ENCODE measurements at places on chromosomes 1 and 21.

DNA sequence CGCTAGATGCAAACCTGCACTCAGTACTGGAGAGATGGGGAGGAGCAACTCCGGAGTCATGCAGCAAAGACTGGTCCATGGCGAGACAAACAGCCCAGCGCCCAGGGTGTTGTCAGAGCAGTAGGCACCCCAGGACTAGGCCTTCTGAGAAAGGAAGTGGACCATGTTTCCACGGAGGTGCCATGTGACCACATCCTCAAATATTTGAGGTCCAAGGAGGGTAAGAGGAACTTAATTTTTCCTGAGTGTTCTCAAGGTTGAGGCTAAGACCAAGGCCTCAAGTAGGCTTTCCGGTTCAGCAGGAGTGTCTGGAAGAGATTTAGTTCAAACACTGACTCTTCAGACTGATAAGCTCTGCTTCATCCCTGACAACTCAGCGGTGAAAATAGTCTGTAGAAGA, 186.2 kb downstream of the RHOU start:
- no peak for DNase-seq

GRCh38 chr1:36879613-36880012, 154.7 kb downstream of the GRIK3 start:
- DNase-seq: no peak

DNA sequence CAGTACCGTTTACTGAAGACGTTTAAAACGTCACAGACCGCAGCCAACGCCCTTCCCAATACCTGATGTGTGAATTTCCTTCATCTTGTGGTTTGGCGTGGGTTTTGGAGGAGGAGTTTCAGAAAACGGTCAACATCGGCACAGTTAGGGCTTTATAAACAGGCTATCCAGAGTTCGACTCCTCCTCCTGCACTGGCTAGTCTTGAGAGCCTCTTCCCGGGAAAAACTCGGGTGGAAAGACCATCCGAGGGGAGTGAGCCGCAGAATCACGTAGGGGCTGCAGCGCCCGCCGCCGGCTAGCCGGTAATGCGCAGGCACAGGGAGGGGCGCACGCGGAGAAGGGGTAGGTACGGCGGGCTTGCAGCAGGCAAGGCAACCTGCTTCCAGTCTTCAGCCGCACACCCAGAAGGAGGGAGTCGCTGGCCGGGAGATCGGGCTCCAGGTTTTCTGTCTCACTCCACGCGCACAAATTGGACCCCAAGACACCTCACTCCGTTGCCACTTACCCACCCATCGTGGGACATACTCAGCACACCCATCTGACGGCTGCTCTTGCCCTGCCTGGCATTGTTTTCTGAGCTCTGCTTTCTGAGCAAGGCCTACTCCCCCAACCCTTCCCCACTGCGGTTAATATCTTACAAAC, 25.4 kb downstream of the SLC19A2 start:
- DNase-seq: no peak

- DNase-seq: peak; percentile 19
Observed at GRCh38 chr1:224615861-224616755, at the start of gene CNIH3. CNIH3 (plus strand) TSS chr1:224616317; CDS start chr1:224617175, 858 bp downstream.

DNA sequence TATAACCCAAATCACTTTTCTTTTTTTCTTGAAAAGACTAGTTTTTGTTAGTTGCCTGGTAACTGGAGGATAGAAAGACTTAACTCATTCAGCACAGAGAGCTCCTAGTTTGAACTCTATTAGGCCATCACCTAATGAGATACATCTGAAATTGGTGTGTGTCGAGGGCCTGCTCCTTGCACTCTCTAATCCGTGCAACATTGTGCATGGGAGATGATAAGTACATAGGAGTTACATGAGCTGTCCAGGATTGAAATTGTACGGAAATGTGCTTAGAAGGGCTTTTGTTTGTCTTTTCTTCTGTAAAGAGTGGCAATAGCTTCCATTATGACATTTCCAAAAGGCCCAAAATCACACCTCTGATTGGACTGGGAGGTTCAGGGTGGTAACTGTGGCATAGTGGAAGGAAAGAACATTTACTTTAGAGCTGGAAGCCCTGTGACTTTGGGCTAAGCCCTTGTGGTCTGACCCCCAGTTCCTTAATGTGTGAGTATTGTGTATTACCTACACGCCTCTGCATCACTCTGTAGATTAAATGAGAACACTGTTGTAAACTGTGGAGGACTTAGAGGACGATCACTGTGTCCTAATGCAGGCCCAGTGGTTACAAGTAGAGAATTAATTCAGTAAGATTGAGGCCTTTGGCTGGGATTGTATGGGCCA, 71.2 kb downstream of the FGGY start:
- no peak for DNase-seq
